Adipocyte (in vitro differentiated cells): ENCODE measurements at places on chromosomes 3 and 15.
A peak's percentile ranks its signal among the peaks of the same experiment; 100 is the strongest.

- DNase-seq: no peak
Observed at GRCh38 chr3:194492001-194492400, 5.2 kb upstream of the ATP13A3 start.

DNA sequence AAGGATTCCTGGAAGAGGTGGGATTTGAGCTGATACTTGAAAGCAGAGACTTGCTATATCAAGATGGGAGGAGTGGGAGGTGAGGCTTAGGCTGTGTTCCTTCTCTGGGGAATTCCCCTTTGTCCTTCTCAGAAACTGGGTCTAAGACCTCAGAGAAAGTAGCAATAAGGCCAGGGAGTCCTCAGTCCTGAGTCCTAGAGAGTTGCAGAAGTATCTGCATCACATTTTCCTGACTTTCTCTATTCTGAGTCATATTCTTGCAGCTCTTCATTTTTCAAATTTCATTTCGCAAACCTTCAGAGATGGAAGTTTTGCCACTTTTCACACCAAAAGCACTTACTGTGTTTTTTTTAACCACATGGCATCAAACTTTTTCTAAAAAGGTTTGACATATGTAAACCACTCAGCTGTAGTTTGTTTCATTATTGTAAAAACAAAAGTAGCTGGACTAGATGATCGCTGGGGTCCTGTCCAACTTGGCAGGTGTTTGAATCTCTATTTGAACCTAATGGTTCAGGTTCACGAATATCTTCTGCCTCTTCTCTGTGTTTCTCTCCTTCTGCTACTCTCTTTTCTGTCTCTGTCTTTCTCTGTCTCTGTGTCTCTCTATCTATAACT, 21.3 kb downstream of the COLQ start:
- DNase-seq: peak; percentile 43

DNA sequence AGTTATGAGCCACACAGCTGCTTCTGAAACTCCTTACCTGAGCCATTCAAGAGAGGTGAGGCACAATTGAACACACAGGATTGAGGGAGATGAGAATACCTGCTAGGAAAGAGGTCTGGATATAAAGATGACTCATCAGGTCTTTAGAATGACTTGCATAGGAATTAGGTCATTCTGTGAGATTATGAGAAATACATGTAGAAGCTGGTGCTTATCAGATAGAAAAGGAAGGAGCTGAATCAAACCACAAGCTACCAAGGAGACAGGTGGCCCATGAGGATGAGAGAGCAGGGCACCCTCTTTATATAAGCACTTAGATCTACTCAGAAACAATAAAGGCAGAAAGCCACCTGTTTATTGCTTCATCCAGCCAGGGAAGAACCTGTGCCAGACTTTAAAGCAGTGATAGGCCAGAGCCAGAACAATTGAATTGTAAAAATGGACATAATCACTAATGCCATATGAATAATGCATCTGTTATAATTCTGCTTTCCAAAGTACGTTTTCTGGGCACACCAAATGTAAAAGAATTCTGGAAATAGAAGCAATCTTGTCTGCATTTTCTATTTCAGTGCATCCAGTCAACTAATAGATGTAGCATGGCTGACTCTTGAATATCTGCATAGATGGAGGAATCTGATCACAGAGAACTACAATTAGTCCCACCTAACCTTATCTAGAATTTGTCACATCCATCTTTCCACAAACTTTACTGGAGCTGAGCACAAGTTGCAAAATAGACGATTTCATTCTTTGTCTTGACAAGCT, 74.9 kb downstream of the PIK3R4 start:
- DNase-seq: no peak

DNA sequence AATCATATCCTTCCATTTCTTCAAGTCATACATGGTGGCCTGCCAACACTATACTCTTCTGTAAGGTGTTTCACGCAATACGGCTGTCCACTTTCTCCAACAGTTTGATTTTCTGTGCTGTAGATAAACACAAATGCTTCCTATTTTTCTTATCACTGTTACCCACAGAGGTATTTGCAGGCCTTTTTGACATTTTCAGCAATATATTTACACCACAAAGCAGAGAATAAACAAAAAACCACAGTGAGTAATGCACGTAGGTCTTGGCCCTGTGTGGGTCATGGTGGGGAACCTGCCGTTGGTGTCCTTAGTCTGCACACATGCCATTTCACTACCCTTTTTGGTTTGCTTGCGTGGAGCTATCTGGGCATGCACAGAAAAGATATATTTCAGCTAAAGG, 59.5 kb downstream of the LRRC28 start:
- no peak for DNase-seq

DNA sequence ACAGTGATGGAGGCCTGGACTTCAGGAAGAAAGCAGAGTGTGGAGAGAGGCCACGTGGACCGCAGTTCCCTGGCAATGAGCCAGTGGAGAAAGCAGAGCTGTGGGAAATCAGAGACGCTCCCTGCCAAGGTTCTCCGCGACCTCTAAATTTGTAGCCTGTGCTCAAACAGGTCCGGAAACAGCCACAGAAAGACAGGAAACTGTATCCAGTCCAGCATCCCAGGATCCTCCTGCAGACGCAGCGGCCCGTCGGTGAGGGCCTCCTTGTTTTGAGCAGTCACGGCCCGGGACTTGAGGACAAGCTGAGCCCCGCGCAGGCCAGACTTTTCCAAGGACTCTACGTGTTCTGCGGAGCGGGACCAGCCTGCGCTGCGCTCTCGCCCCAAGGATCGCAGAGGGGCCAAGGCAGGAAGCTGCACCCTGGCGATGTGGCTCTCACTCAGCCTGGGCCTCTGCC, 22.3 kb downstream of the RPSA start:
- no peak for DNase-seq

GRCh38 chr3:195956577-195956976, 48.2 kb upstream of the TNK2 start:
- no peak for DNase-seq

DNA sequence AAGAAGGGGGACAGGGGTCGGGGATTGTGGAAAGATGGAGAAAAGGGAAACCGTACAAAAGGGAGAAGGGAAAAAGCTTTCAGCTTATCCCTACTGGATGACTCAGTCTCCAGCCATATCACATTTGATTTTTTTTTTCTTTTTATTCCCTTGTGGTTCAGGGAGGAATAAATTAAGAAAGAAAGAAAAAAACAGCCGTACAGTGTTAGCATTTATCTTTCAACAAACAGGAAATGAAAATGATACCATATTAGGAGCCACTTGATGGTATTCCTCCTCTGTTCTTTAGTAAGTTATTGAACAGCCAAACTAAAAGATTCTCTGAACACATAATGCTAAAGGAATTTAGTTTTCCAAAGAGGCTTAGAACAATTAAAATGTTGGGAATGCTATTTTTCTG, 594.4 kb downstream of the FOXP1 start:
- DNase-seq: peak; percentile 71

DNA sequence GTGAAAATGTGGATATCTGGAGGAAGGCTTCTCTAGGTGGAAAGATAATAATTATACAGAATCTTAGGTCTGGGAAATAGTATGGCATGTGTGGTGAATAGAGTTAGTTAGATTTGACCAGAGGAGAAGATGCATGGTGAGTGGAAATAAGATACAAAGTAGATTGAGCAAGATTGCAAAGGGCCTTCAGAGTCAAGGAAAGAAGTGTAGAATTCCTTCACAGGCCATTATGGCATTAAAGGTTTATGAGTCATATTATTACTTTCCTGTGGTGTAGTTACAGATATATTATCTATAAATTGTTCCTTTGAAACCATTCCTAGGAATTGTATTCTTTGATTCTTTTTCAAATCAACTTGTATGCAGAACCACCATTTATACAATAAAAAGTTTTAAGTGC, 660.3 kb downstream of the SI start:
- peak; percentile 10 for DNase-seq

DNA sequence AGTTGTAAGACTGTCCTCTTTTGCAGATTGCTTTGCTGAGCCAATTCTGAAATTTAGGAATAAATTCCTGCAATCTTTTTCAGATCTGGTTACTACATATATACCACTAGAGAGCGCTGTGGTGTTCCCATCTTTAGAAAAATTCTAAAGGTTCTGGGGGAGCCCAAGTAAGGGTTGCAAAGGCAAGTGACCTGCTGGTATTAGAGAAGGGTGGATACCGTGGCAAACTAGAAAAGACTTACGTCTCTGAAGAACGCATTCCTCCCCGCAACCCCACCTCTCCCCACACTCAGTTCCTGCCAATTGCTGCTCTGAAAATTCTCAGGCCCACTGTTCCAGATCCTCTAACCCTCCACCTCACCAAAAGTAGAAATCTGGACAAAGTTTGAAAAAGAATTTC, 48.5 kb downstream of the EFHB start:
- peak; percentile 82 for DNase-seq

GRCh38 chr15:35669021-35669420, 123.1 kb upstream of the DPH6 start:
- DNase-seq: no peak

GRCh38 chr3:107193116-107193515, 184.1 kb upstream of the CCDC54 start:
- no peak for DNase-seq

- no peak for DNase-seq
Observed at GRCh38 chr3:7423036-7423435, 562.1 kb downstream of the GRM7 start.

DNA sequence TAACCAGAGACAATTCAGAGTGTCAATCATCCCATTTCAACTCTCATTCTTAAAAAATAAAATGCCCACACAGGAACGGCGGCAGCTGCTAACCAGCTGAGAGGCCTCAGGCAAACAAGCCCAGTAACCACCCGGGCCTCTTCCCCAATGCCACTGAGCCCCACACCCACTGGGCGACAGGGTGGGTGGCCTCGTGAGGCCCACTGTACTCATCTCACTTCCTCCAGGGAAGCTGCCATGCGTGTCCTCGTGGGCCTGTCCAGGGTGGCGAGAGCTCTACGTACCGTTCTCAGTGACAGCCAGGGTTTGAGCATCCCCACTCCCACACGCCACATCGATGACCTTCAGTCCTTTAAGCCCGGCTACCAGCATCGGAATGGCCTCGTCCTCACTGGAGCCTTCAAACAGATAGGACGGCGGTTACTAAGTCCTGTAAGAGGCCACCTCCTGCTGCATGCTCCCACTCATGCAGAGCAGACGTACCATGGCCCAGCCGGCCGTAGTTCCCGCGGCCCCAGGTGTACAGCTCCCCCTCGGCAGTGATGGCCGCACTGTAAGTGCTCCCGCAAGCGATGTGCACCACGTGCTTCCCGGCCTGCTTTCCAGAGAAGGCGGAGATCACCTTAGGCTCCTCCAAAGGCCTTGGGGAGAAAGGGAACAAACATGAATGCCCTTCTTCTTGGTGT, 56.5 kb downstream of the HERC2 start:
- DNase-seq: no peak

- DNase-seq: no peak
Observed at GRCh38 chr15:96974761-96975160, 644.3 kb downstream of the NR2F2 start.

DNA sequence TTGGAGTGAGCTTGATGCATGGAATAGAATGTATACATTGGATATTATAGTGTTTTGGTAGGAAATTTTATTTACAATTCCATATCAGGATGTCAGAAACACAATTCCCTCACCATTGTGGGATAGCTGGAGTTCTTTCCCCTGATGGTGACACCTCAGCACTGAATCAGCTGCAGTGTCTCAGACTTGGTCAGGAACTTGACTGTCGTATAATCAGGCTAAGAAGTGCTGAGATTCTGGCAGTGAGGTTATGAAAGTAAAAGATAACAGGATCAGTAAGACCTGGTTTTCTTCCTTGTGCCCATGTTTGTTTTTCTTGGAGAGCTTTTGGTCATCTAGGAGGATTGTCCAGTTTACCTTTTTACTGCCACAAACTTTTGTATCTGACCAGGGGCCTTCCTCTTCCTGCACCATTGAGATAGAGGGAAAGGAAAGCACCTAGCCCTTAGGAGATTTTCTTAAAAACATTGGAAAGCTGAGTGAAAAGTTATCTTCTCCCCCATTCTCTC, 27.3 kb upstream of the ST3GAL6 start:
- DNase-seq: no peak

- peak; percentile 44 for DNase-seq
Observed at GRCh38 chr3:132231633-132232032, 85.6 kb upstream of the ACP3 start.

GRCh38 chr3:108420926-108421325, 89.5 kb downstream of the MYH15 start:
- peak; percentile 63 for DNase-seq

DNA sequence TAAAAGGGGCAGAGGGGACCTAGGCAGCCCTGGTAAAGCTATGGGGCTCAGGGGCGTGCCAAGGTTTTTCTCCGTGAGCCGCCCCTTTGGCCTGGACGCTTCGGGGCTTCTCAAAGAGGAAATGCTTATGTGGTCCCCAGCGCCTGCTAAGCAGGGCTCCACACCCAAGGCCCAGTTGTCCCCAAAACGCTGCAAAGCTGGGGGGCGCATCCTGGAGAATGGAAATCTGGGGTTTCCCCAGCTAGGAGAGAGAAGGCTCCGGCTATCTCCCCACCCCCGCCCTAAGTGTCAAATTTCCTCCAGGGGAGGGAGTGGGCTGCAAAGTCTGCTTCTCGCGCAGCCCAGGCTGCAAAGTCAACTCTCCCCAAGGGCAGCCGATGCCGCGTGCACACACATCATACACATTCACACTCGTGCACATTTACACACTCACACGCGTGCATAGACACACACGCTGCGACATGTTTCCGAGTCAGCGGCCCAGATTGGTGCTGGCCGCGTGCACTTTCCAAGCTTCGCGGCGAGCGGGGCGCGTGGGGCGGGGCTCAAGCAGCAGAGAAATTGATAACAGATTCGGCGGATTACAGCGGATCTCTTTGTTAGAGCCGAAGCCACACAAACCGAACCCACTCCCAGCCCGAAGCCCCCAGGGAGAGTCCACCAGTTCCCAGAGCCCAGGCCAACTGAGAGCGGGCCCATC, 4.5 kb downstream of the WNT5A start:
- peak; percentile 84 for DNase-seq

- peak; percentile 92 for DNase-seq
Observed at GRCh38 chr3:79872483-79872882, 104.7 kb upstream of the ROBO1 start.

- no peak for DNase-seq
Observed at GRCh38 chr3:25142609-25143355, 285.3 kb upstream of the RARB start.

DNA sequence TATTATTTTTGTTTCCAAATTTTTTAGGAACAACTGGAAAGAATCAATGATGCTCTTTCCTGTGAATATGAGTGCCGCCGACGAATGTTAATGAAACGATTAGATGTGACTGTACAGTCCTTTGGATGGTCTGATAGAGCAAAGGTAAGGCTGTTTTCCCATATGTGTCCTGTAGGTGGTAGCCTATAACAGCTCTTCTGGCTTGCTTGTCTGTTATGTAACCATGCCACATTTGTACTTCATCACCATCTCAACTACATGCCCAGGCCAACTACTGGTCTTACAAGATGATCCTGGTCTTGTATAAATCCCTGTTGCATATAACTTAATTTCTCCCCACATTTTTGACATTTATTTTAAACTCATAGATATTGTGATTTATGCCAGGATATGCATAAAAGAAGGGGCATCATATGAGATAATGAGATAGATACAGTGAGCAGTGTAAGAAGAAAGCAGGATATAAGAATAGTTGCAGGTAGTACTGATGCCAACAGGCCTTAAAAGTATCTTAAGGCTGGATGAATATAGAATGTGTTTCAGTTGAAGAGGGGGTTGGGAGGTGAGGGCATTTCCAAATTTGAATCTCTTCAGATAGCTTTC, 20.3 kb downstream of the FAM98B start:
- peak; percentile 78 for DNase-seq
